ENCODE measurements at places on chromosomes 5 and 9. TPM values are rescaled to one million over a fixed set of nuclear protein-coding genes. Genes with fewer than 3 reads are reported as not detected.
A peak's percentile ranks its signal among the peaks of the same experiment; 100 is the strongest.

Gene NXNL2
- total RNA-seq = not detected

Gene C9orf152
- total RNA-seq = not detected

Gene HBEGF
- total RNA-seq = 4.2 TPM

Gene TRIO
- total RNA-seq = 6.5 TPM

Gene DNAJB5
- total RNA-seq = 2.7 TPM

Gene JAKMIP2
- total RNA-seq = 0.74 TPM

DNA sequence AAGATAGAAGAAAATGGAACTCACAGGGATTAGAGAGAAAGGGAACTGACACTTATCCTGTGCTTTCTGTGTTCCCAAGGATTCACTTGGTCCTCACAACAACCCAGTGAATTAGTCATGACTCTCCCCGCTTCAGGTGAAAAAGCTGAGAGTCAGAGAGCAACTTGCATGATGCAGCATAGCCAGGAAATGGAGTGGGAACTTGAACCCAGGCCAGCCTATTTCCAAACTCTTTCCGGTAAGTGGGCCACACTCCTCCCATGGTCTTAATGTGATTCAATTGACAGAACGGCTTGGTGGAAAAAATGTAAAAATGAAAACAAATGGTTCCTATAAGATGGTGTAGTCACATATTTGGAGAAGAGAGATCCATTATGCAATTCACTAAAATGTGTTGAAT is 45.9 kb upstream of the CEMIP2 start:
- H3K27me3 ChIP-seq = no peaks in the 10 kb centered on the region
- H3K36me3 ChIP-seq = no peaks in the 10 kb centered on the region
- no peak overlapping the region for H3K27ac ChIP-seq
- peaks cover 4% of the 10 kb centered on the region for H3K4me1 ChIP-seq

DNA sequence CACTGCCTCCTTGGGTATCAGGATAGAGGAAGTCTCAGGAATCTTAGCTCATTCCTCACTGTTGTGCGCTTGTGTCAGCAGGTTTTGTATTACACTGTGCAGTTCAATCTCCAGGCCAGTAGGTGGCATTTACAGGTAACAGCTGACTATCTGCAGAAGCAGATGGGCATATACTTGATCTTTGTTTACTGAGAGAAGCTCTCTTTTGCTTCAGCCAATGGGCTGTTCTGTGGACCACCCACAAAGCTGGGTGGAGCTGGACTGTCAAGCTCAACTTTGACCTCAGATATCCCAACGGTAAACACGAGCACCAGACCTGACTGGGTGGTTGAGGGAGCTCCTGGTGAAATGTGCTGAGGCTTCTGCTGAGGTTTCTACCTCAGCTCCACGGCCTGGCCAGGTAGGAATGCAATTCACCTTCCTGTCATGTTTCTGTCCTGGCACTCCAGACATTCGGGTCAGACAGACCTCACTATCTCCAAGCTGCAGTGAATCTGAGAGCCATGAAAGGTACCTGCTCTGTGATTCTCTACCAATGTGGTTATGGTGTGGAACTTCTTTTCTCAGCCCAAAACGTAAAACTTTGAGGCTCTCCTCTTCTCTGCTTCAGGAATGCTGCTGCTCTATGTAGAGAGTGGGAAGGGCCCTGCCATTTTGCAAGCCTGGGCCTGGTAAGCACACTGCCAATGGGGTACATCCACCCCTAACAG is 167.9 kb upstream of the ACTBL2 start:
- DNase-seq = no peak
- no peaks in the 10 kb centered on the region for H3K27me3 ChIP-seq
- no peak overlapping the region for H3K27ac ChIP-seq

- no peaks in the 10 kb centered on the region for H3K4me1 ChIP-seq
- no peak overlapping the region for H3K27ac ChIP-seq
- DNase-seq = no peak
- no peak overlapping the region for H3K4me3 ChIP-seq
Observed at GRCh38 chr5:24222876-24223275, 421.9 kb downstream of the CDH10 start.

- no peaks in the 10 kb centered on the region for H3K27me3 ChIP-seq
- H3K4me3 ChIP-seq = no peak overlapping the region
- no peak for DNase-seq
- peaks cover 3% of the 10 kb centered on the region for H3K4me1 ChIP-seq
- peaks cover 28% of the 10 kb centered on the region for H3K36me3 ChIP-seq
Observed at GRCh38 chr9:116701940-116702642, 15.0 kb downstream of the TRIM32 start.

DNA sequence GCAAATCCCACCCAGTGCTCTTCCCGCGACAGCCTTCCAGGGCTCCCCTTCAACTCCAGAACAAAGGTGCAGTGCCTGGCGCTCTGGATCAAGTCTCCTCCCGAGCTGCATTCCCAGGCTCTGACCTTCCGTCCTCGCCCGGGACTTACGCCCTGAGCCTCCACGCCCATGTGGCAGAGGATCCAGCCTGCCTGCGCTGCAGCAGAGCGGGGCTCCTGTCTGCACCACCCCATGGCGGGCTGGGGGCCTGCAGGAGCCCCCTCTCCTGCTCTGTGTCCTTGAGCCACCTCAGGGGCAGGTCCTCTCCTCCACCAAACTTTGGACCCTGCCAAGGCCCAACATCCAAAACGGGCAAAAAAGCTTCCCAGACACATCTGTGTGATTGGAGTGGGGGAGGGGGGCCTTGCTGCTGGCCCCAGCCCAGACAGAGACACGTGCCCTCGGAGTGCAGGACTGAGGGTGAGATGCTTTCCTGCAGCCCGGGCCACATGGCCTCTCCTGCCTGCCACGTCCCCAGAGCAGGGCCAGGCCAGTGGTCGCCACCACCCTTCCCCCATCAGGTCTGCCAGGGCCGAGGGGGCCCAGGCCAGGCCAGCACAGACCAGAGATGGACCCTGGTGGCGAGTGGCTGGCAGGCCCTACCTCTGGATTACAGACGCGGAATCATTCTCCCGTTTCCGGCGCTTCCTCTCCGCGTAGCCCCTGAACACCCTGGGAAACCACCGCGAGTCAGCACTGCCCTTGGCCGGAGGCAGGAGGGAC is 4.4 kb downstream of the NSMF start:
- H3K27me3 ChIP-seq = no peaks in the 10 kb centered on the region
- no peak overlapping the region for H3K27ac ChIP-seq
- peaks cover 17% of the 10 kb centered on the region for H3K36me3 ChIP-seq
- peak overlapping the region; percentile 59 for H3K4me3 ChIP-seq
- H3K4me1 ChIP-seq = peaks cover 89% of the 10 kb centered on the region

GRCh38 chr9:91066042-91066415 is 264.4 kb downstream of the SYK start:
- H3K4me1 ChIP-seq = peaks cover 3% of the 10 kb centered on the region
- no peak overlapping the region for H3K4me3 ChIP-seq
- H3K27me3 ChIP-seq = no peaks in the 10 kb centered on the region
- DNase-seq = no peak
- H3K36me3 ChIP-seq = no peaks in the 10 kb centered on the region

- H3K4me3 ChIP-seq = no peak overlapping the region
- no peaks in the 10 kb centered on the region for H3K4me1 ChIP-seq
- H3K36me3 ChIP-seq = no peaks in the 10 kb centered on the region
- no peak overlapping the region for H3K27ac ChIP-seq
- no peaks in the 10 kb centered on the region for H3K27me3 ChIP-seq
Observed at GRCh38 chr5:117302949-117303348, 728.3 kb upstream of the SEMA6A start.

DNA sequence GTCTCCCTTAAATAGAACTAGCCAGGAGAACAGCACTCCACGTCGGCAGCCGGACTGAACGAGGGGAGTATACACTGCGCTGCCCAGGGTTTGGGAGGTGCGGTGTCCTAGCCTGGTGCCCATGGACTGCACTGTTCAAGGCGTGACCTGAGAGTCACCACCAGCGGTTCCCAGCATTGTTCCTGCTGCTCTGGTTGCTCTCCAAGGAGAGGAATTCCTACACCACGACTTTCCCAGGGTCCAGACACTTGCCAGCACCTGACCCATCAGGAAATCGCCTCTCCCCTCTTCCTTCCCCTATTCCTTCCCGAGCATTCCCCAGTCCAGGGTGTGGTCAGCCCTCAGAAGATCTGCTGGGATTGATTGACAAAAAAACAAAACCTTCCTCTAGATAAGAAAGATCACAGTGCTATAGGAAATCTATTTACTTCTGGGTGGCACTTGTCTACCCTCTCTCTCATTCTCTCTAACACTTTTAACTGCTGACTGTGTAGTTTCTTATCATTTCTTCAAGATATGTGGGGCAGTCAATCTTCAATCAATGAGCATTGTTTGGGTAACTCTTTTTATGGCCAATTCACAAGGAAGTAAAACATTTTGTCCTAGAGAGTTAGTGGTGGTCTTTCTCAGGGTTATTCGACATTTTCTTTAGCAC is 297.8 kb upstream of the ACTBL2 start:
- no peak for DNase-seq
- no peaks in the 10 kb centered on the region for H3K36me3 ChIP-seq
- H3K27me3 ChIP-seq = no peaks in the 10 kb centered on the region
- no peaks in the 10 kb centered on the region for H3K4me1 ChIP-seq
- no peak overlapping the region for H3K4me3 ChIP-seq
- no peak overlapping the region for H3K27ac ChIP-seq

GRCh38 chr9:85603936-85604335 is 137.8 kb downstream of the AGTPBP1 start:
- H3K4me3 ChIP-seq = no peak overlapping the region
- H3K4me1 ChIP-seq = peaks cover 11% of the 10 kb centered on the region
- H3K36me3 ChIP-seq = peaks cover 10% of the 10 kb centered on the region
- no peak overlapping the region for H3K27ac ChIP-seq
- H3K27me3 ChIP-seq = no peaks in the 10 kb centered on the region

GRCh38 chr5:138459311-138459933 is 5.9 kb upstream of the EGR1 start:
- no peak overlapping the region for H3K4me3 ChIP-seq
- DNase-seq = peak; percentile 64
- no peaks in the 10 kb centered on the region for H3K27me3 ChIP-seq
- no peaks in the 10 kb centered on the region for H3K36me3 ChIP-seq
- peaks cover 42% of the 10 kb centered on the region for H3K4me1 ChIP-seq

DNA sequence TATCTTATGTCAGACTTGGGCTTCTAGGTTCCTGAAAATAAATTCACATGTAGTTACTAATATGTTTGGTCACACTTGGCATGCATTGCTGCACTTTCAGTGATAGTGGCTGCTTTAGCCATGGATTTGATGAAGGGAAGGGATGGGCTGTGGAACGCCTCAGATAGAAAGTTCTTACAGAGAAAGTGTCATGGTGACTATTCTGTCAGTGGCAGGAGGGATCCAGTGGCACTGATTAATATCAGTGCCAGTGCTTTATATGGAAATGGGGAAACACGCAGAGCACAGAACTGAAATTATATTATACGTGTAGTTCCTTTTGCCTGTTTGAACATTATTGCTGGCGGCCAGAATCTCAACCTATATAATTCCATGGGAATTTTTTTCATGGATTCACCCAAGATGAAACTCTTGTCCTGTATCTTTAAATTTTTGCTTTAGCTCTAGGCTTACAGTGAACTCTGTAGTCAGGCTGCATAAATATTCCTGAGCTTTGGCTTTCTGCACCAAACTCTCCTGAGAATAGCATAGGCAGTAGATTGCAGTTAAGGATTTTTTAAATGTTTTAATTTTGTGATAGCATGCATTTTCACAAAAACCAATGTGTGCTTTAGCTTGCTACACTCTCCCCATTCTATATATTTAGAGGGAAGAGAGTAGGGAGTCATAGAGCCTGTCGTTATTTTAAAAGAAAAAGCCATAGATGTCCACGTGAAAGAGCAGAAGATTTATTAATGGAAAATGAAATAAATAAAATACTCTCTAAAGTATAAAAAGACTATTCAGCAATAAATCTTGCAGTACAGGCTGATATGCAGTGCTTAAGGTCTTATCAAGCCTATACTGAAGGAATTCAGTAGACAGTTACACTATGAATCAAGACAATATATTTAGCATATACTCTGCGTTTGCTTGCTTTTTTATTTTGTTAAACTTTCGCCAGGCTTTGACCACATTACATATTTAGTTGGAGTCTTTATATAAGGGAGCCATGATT is 98.7 kb downstream of the EDIL3 start:
- no peaks in the 10 kb centered on the region for H3K27me3 ChIP-seq
- H3K27ac ChIP-seq = no peak overlapping the region
- no peak overlapping the region for H3K4me3 ChIP-seq
- H3K36me3 ChIP-seq = no peaks in the 10 kb centered on the region
- no peaks in the 10 kb centered on the region for H3K4me1 ChIP-seq

GRCh38 chr5:157521704-157522029 is 53.9 kb downstream of the ADAM19 start:
- peaks cover 20% of the 10 kb centered on the region for H3K4me1 ChIP-seq
- H3K27ac ChIP-seq = no peak overlapping the region
- H3K27me3 ChIP-seq = no peaks in the 10 kb centered on the region
- no peak overlapping the region for H3K4me3 ChIP-seq

DNA sequence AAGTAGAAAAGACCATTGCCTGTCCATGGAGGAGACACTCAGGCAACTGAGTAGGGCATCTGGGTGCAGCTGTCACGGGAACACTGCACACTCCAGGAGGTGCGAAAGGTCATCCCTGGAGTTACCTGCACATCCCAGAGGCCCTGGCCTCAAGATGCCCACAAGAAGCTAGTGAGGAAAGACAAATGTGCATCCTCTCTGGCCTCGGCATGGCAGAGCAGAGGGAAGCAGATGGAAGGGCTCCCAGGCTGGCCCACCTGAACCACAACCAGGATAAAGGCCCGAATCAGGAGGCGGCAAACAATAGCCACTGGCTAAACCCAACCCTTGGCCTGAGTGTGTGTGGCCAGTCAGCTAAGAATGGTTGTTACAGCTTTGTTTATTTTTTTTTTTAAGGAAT is 231.7 kb downstream of the SYK start:
- no peaks in the 10 kb centered on the region for H3K27me3 ChIP-seq
- no peaks in the 10 kb centered on the region for H3K36me3 ChIP-seq
- H3K27ac ChIP-seq = no peak overlapping the region
- H3K4me3 ChIP-seq = no peak overlapping the region

DNA sequence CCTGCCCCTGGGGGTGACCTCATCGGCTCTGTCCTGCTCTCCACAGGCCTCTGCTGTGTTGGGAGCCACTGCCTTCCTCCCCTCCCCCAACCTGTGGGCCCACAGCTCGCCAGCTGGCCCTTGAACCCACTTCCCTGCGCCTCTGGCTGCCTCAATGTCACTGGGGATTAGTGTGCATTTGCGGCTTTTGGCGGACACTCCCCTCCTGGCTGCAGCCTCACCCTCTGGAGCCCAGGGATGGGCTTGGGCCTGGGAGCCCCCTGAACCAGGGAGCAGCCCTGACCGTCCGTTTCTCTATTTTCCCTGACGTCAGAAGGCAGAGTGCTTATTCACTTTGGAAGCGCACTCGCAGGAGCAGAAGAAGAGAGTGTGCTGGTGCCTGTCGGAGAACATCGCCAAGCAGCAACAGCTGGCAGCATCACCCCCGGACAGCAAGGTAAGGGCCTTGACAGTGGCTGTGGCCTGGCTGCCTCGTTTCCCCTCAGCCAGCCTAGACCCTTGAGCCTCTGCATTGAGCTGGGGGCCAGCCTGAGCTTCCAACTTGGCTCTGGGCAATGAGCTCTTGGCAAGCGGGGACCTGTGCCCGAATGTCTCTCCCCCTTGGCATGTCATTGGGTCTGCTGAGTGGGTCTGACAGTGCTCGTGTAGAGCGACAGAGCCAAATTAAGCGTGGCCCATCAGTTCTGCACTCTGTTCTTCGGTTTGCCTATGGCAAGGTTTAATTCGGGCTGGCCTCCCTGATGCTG is 73.1 kb downstream of the RGS3 start:
- no peak overlapping the region for H3K4me3 ChIP-seq
- DNase-seq = no peak
- no peak overlapping the region for H3K27ac ChIP-seq
- H3K36me3 ChIP-seq = peaks cover 68% of the 10 kb centered on the region
- no peaks in the 10 kb centered on the region for H3K27me3 ChIP-seq

- no peak overlapping the region for H3K4me3 ChIP-seq
- peaks cover 16% of the 10 kb centered on the region for H3K4me1 ChIP-seq
- H3K27me3 ChIP-seq = peaks cover 77% of the 10 kb centered on the region
- no peaks in the 10 kb centered on the region for H3K36me3 ChIP-seq
- DNase-seq = no peak
Observed at GRCh38 chr5:88658886-88659285, 224.1 kb downstream of the MEF2C start.
